NCI-H2171 (cell line): ENCODE measurements at places on chromosomes 11 and 22.

GRCh38 chr11:47351156-47352126 is 1.1 kb downstream of the MYBPC3 start:
- no peak for DNase-seq

DNA sequence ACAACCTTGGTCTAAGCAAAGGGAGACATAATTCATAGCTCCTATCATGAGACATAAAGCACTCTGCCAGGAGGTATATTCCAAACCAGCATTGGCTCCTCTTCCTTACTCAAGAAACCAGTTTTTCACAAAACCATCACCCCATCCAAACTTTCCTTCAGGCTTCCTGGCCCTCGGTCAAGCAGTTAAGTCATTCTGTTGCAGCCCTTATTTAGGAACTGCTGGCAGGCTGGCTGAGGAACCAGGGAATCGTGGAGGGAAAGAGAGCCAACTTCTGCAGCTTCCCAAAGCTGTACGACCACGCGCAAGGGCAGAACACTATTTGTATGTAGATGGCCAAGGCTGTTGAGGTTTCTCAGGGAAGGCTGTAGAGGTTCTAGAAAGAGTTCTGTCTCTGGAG is 680 bp downstream of the IFT46 start:
- DNase-seq = no peak

GRCh38 chr11:6541356-6541755 is 44.3 kb downstream of the DNHD1 start:
- no peak for DNase-seq

- no peak for DNase-seq
Observed at GRCh38 chr11:2186669-2187279, 15.2 kb upstream of the TH start.

DNA sequence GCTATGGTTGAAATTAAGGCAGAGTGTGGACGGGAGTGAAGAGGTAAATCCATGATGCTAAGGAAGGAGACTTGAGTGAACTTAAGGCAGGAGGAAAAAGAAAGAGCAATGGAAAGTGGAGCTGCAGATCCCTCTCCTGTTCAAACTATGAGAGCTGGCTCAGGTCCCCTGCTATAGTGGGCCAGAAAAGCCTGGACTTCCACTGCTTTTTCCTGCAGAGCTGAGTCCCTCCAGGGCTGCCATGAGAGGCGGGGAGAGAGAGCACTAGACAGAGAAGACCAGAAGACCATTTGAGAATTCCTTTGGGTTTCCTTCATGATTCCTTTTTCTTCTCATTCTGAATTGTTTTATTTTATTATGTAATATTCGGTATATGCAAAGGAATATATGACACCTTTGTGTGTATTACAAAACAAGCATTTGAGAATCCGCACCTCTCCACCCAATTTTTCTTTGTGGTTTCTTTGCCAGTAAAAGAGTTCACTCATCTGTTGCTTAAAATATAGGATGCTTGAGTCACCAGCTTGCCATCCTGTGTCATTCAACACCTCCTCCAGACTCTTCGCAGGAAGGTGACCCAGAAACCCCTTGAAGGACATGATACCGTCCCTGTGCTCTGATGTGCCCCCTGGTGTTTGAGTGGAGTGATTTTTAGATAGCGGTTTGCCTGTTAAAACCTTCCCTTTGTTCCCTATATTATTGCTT is 24.4 kb downstream of the SREBF2 start:
- DNase-seq = no peak

- DNase-seq = no peak
Observed at GRCh38 chr22:17366830-17367229, 2.4 kb upstream of the CECR2 start.

DNA sequence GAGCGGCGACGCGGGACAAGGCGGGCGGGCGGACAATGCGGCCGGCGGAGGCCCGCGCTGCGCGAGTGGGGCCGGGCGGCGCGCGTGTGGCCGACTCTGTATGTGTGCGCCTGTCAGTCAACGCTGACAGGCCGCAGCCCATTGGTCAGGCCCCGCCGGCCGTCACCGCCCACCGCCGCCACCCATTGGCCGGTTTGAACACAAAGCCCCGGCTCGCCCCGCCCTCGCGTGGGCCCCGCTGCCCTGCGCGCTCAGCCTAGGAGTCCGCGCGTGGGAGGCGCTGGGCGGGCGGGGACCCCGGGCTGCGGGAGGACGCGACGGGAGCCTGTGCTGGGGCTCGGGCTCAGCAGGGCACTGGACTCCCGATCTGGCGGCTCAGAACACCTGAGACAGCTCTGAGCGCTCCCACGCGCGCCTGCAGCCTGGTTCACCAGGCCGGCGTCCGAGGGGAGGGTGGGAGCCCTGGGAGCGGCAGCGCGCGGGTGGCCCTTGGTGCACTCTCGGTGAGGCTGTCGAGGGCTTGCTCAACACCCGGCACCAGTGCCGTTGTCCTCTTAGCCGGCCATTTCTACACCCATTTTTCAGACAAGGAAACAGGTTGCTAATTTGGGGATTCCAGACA is at the start of gene SUN2:
SUN2 (minus strand) TSS at position 88 of the 622 bp plus-strand sequence. CDS start 3,370 bp downstream, outside the sequence.
- DNase-seq = peak; percentile 87

DNA sequence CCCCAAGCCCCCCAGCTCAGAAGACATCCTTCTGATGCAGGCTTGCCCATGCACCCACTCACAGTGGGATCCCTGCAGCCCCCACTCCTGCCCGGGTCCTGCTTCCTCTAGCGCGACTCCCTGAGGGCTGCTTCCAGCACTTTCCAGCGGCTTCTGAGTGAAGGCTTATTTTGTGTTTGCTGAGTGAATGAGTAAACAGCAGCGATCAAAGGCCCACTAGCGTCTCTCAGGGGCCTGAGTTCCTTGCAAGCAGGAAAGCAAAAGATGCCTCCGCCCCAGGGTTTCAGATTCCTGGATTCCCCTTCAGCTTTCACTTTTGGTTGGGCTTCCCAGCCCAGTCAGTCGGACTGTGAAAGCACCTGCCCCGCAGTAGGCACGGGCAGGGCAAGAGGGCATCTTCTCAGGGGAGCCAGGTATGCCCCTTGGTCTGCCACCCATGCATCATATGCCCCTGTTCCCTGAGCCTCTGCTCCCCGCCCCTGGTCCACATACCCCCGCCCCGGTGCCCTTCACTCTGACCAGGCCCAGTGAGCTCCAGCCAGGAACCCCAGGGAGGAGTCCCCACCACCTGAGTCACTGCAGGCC is 9.2 kb downstream of the FADD start:
- no peak for DNase-seq

DNA sequence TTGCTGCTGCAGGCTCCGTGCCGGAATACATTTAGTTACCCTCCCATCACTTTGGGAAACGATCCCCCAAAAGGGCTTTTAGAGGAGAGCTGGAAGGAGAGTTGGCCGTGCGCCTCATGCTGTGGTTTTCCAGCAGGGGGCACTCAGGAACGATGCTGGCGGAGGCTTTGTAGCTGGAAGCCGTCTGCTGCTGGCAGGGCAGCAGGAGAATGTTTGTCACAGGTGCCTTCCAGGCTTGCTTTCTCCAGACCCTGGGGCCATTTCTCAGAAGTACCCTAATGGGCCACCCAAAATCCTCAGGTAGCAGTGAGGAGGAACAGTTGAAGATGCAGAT is 30.0 kb upstream of the CABP7 start:
- no peak for DNase-seq

- no peak for DNase-seq
Observed at GRCh38 chr11:71485466-71485865, 32.5 kb downstream of the NADSYN1 start.

- DNase-seq = no peak
Observed at GRCh38 chr11:107856981-107857517, 1.5 kb downstream of the SLC35F2 start.

- no peak for DNase-seq
Observed at GRCh38 chr11:45477588-45477987, 187.8 kb downstream of the CHST1 start.

- no peak for DNase-seq
Observed at GRCh38 chr11:45383224-45383623, 97.1 kb upstream of the SYT13 start.

DNA sequence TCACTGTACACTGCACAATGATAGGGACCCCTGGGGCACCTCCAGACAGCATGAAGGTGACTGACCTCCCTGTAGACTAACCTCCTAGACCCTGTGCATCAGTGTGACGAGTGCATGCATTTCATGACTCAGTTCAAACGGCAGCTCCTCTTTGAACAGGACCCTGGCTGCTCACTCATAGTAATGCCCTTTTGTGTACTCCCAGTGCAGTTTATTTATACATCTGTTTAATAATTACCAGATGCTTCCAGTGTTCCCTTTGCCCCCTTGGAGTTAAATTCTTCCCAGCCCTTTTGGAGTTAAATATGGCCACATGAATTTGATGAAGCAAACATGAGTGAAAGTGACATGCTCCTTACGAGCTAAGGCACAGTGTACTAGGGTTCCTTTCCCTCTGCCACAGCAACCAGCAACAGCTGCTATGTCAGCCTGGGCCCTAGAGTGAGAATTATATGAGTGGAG is 72.4 kb downstream of the PANX1 start:
- no peak for DNase-seq

- no peak for DNase-seq
Observed at GRCh38 chr11:123111465-123111864, 49.5 kb upstream of the HSPA8 start.

- no peak for DNase-seq
Observed at GRCh38 chr11:80443177-80443576, 1002.3 kb upstream of the TENM4 start.

GRCh38 chr11:19953336-19953735 is 206.9 kb downstream of the DBX1 start:
- no peak for DNase-seq

- DNase-seq = no peak
Observed at GRCh38 chr11:125935618-125936199, 10.1 kb upstream of the VSIG10L2 start.

DNA sequence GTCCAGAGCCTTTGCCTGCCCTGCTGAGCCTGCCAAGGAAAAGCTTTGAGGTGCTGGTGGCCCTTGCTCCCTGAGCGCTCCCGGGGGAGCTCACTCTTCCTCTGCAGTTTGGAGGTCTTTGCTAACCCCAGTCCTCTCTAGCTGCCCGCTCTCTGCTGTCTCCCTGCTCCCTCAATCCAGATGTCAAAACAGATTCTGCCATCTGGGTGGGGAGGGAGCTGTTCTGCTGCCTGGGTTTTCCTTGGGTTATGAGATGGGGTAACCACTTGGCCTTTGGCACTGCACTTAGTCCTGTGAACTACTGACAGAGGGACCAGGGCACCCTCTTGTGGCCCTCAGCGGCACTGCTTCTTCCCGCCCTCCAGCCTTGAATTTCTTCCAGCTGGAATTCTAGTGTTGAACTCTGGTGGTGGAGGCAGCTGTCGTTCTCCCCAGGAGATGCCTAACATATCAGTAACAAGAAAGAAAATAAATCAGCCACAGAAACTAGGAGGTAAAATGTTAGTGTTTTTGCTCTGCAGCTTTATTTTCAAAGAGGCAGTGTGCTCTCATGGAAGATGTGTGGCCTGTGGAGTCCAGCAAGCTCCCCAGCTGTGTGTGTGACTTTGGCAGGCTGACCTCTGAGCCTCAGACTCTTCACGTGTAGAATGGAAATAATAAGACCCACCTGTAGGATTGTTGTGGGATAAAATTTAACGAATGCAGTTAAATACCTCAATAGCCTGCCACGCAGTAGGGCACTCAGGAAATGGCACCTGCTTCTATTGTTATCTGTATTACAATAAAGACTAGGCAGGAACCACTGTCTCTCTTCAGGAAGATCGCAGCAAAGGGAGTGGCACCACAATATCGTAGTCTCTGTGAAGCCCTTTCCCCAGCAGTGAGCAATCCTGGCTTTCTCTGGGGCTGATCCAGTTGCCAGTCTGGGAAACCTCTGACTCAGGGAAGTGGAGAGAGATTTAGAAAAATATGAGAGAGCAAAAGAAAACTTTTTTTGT is 23.4 kb downstream of the ARFGAP2 start:
- peak; percentile 64 for DNase-seq

DNA sequence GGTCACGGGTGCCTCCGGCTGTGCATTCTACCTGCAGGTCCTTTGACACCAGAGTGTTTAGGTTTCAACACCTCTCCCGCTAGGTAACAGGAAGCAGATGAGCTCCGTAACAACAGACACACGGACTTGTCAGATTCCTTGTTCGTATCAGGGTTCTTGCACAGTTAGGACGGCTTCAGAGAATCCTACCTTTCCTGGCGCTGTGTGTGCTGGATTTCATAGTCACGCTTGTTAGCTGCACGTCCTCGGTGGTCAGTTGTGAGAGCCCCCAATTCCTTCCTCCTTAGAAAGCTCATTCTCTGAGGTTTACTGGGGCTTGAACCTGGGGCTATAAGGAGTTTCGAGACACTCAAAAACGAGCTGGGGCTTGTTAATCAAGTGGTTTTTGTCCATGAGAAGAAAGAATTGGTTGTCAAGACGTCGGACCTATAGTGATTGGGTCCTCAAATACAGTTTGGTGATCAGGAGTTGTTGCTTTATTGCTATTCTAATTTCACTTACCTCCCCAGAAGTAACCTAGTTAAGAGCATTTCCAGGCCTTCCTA is 664 bp downstream of the DDB2 start:
- DNase-seq = no peak

DNA sequence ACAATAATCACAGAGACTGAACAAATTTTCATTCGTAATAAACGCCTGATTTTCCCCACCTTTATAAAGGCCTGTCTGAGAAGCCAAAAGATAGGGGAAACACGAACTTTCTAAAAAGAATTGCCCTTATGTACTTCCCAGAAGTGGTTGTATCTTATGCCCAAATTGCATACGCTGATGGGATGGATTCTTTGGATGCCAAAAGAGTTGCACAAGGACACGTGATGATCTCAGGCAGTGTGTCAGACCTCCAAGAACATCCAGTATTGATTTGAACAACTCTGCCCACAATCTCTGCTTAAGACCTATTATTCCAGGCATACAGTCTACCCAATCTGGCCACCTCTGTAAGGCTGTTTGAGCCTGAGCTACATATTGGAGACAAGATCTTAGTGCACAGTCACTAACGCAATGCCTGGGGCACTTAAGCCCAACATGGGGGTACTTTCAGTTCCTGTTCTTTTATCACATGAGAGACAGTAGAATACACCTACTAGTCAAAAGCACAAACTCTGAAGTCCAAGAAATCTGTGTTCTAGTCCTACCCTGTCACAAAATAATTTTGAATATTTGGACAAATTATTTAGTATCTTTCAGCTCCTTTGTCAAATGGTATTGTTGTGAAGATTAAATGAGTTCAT is 38.9 kb downstream of the OR10A6 start:
- DNase-seq = no peak

- no peak for DNase-seq
Observed at GRCh38 chr11:119590651-119591351, 138.2 kb downstream of the NECTIN1 start.

DNA sequence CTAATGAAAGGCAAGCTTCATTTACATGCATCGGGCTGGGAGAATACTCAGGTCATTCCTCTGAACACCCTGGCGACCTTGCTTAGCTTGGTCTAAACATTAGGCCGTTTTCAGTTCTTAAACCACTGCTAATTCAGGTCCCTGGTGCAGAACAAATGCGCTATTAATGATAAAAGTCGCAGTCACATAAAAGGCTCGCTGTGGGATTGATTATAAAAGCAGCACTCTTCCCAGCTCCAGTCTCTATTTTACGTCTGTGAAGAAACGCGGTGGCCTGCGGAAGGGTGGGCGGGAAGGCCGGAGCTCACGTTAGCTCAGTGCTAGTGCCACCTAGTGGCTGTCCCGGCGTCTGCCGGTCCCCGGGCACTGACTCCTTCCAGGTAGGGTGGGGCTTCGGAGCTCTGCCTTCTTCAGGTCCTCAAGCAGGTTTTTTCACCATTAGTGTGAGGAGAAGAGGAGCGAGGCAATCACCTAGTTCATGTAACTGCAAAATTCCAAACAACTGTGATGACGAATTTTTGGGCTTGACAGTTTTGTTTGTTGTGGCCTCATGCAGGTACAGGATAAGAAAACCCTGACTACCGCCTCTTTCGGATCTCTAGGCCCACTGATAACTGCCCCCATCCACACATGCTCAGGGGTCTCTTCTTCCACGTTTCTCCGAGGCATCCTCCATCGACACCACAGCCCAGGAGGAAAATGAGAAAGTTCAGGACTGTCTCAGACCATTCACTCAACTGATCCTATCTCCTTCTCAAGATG is 66.5 kb upstream of the CLMP start:
- no peak for DNase-seq
